ENCODE measurements at places on chromosomes 5 and 9.

DNA sequence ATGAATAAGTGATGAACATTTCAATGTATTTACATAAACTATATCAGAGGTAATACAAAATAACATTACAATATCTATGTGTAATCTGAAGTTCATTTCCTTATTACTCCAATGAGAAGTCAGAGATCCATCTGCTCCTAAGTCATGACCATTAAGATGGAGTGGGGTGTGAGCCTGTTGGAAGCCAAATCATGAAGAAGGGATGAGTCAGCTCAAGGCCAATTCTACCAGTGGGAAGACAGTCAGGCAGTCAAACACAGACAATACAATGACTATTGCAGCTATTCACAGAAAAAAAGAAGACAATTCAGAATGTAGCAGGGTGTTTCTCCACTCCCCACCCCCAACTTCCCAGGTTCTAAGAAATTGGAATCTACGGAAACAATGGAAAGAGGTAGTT is 155.0 kb downstream of the NFIB start:
- no peak for DNase-seq

DNA sequence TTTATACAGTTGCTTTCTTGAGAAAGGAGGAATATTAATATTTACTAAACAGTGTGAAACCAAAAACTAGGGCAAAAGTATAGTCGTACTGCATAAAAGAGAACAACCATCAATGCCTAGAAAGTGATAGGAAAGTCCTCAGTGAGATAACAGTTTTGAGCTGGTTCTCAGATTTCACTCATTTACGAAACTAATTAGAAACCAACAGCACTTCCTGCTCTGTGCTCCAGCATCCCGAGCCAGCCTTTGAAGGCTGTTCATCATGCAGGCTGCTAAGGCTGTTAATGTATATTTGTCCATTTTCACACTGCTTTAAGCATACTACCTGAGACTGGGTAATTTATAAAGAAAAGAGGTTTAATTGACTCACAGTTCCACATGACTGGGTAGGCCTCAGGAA is 2039.9 kb downstream of the EFNA5 start:
- no peak for DNase-seq

- DNase-seq, result no peak
These were observed 82.4 kb upstream of the MIER3 start for GRCh38 chr5:57034201-57034916.

DNA sequence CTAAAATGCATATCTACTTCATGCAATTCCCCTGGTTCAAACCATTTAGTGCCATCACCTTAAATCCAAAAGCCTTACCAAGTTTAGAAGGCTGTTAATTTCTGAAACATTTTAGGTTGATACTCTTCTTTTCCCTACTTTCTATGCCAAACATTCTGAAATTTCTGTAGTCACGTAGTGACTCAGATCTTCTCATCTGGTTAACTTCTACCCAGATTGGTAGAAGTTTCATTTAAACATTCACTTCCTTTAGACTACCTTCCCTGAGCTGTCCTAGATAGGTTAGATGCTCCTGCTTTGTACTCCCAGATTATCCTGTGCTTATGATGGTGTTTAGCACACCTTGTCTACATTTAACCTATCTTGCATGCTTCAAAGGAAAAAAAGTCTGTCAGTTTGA is 9.9 kb downstream of the RAD50 start:
- DNase-seq, result no peak

GRCh38 chr9:95087659-95088242 is 229.8 kb downstream of the FANCC start:
- no peak for DNase-seq

DNA sequence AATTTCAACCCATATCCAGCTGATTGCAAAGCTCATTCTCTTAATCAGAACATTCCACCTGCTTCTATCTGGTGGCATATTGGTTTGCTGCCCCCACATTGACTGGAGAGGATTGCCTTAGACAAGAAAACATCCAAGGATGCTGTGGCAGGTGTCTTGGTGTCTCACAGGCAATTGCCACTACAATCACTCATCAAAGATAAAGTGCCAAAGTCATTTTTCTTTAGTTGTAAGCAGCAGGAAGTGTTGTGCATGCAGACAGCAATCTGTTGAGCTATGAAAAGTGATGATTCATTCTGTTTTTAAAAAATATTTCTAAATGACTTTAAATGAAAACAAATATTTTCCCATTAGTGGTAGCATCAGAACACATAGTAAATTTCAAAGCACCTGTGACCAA is 53.9 kb downstream of the CDH6 start:
- DNase-seq, result no peak

DNA sequence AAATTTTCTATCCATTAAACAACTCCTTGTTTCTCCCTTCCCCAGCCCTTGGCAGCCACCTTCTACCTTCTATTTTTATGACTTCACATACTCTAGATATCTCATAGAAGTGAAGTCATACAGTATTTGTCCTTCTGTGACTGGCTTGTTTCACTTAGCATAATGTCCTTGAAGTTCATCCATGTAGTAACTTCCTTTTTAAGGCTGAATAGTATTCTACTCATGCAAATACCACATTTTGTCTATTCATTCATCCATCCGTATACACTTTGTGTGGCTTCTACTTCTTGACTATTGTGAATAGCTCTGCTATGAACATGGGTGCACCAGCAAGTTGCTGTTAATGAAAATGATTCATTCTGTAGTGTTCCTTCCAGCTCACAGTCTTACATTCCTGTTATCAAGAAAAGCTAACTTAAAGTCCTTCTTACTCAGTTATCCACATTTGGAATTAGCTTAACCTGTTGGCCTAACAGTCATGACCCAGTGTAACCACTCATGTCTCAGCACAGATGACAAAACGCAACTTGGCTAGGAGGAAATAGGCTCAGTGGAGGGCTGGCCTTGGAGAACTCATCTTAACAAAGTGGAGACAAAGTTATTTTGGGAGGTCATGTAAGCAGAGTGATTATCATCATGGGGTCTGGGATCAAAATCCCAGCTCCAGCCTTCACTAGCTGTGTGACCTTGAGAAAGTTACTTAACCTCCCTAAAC is 129.7 kb upstream of the MAP3K1 start:
- DNase-seq, result no peak

GRCh38 chr5:151178777-151179488 is 21.4 kb upstream of the ANXA6 start:
- DNase-seq, result no peak
